ENCODE measurements at places on chromosomes 3 and 15. TPM values are rescaled to one million over a fixed set of nuclear protein-coding genes. Genes with fewer than 3 reads are reported as not detected.

CIB1 gene
- total RNA-seq, result 51.2 TPM

HOMER2 gene
- total RNA-seq, result 5.1 TPM

CKMT1A gene
- not detected for total RNA-seq

GRCh38 chr15:31214158-31214863 lies 112.3 kb upstream of the KLF13 start:
- no peak for DNase-seq
- H3K36me3 ChIP-seq, result no peaks in the 10 kb centered on the region
- no peak overlapping the region for H3K4me3 ChIP-seq
- H3K27me3 ChIP-seq, result no peaks in the 10 kb centered on the region

DNA sequence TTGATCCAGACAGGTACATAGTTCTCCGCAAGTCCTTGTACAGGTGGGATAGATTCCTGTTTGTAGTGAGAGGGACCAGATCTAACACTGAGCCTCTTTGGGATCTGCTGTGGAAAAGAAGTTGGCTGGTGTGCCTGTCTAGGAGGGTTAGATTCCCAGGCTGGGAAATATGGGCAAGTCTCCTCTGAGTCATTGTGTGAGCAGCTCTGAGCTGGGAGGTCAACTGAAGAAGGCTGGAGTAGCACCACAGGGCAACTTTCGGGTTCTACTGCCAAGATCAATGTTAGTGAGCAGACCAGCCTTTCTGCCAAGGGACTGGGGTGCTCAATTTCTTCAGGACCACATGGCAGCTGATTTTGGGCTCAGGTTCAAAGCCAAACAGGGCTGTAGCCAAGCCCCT lies 33.4 kb downstream of the CLDN1 start:
- H3K4me1 ChIP-seq, result no peaks in the 10 kb centered on the region
- no peak overlapping the region for H3K27ac ChIP-seq
- H3K36me3 ChIP-seq, result no peaks in the 10 kb centered on the region
- no peak for DNase-seq
- H3K4me3 ChIP-seq, result no peak overlapping the region

- H3K4me3 ChIP-seq, result no peak overlapping the region
- no peaks in the 10 kb centered on the region for H3K36me3 ChIP-seq
- H3K4me1 ChIP-seq, result no peaks in the 10 kb centered on the region
- no peak for DNase-seq
- H3K27ac ChIP-seq, result no peak overlapping the region
These were observed 117.4 kb upstream of the ABHD17C start for GRCh38 chr15:80577552-80578205.

VEPH1 gene
- total RNA-seq, result 12.2 TPM

GP9 gene
- not detected for total RNA-seq

DNA sequence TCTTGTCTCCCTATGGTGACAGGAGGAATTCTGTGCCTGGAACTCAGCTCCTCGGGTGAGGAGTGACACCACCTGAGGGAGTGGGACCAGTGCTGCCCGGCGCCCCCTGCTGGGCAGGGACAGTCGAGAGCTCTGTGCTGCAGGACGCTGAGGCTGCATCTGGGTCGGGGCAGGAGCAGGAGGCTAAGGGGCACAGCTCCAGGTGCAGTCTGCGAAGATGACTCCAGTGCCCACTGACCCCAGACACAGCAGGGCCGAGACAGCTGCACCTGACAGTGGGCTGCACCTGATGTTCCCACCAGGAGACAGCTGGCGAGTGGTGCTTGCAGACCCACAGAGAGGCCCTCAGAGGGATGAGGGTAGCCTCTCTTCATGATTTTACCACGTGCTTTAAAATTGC lies 152.9 kb downstream of the ATP10A start:
- DNase-seq, result peak; percentile 47
- H3K4me3 ChIP-seq, result no peak overlapping the region
- H3K27me3 ChIP-seq, result no peaks in the 10 kb centered on the region
- H3K36me3 ChIP-seq, result no peaks in the 10 kb centered on the region
- H3K27ac ChIP-seq, result no peak overlapping the region
- no peaks in the 10 kb centered on the region for H3K4me1 ChIP-seq

Data from uterus (tissue), 4 donors.